Germinal center (tissue), 1 donor: ENCODE measurements at places on chromosomes 13 and 19.

DNA sequence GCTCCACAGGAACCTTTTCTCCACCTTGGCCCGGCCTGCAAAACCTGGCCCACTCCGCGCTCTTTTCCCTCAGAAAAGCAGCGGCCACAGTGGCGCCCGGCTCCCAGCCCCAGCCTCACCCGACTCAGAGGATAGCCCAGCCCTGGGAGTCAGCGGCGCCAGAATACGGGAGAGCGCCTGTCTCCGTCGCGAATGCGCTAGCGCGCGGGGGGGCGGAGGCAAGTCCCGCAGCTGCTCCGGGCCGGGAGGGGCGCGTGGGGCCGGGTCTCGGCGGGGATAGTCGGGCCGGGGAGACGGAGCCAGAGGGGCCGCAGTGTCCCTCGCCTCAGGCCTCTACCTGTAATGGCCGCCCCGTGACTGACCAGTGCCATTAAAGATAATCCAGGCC is at the start of gene ZFP30:
TSS of gene ZFP30 (minus strand) at position 165 of the 388 bp plus-strand sequence. CDS start 7,643 bp downstream, outside the sequence.
- peak; percentile 86 for DNase-seq

DNA sequence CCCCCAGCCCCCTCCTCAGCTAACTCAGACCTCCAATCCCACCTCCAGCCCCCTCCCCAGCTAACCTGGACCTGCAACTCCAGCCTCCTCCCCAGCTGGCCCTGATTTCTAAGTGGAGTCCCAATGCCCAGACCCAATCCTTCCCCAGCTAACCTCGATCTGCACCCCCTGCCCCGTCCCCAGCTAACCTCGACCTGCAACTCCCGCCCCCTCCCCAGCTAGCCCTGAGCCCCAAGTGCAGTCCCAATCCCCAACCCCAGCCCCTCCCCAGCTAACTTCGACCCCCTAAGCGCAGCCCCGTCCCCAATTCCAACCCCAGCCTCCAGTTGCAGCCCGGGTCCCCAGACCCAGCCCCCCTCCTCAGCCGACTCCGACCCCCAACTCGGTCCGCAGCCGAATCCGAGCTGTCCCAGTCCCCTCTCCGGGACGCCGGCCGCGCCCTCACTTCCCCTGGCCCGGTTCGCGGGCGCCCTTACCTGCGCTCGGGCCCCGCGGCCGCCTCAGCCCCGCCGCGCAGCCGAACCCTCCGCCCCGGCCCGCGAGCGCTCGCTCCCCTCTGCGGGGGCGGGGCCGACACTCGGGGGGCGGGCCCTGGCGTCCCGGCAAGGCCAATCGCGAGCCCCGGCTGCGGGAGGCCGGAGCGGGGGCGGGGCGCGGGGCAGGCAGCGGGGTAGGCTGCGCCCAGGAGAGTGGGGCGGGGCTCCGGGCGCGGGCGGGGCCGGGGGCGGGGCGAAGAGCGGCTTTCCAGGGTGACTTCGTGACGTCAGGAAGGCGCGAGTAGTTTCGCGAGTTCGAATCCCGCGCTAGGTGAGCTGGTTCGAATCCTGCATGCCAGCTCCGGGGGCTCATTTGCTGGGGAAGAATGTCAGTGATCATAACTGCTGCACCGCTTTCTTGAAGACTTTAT is at the start of gene GNG7:
TSS of gene GNG7 (minus strand) at position 525 of the 907 bp plus-strand sequence. CDS start 182,006 bp downstream, outside the sequence.
- peak; percentile 99 for DNase-seq

- no peak for DNase-seq
Measured at GRCh38 chr13:39036212-39036611, 1.7 kb downstream of the PROSER1 start.

GRCh38 chr19:36113894-36114720 is 568 bp downstream of the POLR2I start:
- DNase-seq: no peak

- DNase-seq: no peak
Measured at GRCh38 chr13:94210816-94211215, 268.7 kb downstream of the DCT start.

DNA sequence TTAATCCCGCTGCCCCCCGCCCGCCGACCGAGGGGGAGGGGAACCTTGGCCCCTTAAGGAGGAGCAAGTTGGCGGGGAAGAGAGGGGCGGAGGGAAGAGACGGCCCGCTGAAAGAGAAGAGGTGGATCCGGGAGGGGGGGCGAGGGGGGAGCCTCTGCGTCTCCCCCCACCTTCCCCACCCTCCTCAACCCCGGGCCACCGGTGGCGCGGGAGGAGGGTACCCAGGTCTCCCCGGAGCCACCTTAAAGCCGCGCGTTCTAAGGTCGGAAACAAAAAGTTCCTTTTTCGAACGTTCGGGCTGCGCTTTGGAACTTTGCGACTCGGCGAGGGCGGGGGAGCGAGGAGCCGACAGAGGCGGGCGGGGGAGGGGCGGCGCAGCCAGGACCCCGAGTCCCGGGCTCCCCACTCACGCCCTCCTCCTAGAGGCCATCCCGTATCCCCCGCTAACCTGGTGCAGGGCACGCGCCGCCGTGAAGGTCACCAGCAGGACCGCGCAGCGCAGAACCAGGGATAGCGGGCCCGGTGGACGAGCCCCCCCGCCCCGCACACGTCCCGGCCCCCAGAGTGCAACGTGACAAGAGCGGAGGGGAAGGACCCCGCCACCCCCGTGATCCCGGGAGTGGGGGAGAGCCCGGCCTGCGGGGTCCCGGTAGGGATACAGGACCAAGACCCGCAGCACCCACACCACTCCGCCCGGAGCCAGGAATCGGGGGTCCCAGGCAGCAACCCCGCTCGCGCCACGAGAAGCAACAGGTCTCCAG is 659 bp downstream of the ERF start:
- DNase-seq: peak; percentile 68

DNA sequence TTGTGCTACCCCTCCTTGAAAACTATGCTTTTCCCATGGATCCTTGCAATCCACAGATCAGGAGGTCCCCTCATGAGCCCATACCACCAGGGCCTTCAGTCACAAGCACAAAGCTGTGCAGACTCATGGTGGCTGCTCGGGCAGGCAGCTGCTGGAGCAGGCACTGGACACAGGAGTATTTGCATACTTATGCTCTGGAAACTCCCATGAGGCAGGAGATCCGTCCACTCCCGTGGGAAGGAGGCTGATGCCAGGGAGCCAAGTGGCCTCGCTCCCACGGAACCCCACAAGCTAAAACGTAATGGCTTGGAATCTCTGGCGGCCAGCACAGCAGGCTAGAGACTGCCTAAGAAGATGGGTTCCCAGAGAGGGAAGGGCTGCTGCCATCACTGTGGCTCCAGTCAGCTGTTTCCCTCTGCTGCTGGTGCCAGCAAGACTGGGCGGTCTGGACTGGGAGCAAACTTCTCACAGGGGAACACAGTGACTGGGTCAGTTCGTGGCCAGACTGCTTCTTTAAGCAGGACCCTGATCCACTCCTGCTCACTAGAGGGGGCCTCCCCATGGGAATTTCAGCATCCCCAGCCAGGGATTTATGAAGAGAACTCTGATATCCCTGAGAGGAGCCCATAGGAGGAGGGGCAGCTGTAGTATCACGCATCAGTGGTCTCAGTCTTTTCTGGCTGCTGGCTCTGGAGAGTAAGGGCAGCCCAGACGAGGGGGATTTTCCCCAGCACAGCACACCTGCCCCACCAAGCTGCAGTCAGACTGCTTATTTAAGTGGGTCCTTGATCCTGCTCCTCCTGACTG is 370.3 kb upstream of the ATXN8OS start:
- no peak for DNase-seq

DNA sequence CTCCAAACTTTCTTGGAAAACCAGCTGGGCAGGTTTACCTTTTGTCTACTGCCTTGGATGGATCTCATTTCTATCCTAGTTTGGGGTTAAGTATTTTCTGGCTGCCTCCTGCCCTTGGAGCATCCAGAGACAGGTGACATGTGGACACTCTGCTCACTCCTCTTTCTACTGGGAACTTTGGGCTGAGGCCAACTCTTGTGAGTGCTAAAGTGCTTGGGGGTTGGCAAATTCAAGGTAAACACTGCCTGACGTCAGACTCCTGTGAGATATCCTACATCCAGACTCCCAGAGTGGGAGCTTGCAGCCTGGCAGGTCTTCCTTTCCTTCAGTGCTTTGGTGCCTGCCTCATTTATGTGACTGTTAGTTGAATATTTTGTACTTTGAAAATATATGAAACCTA is 388.1 kb downstream of the KCNRG start:
- DNase-seq: no peak

- DNase-seq: no peak
Measured at GRCh38 chr19:33767898-33768413, 28.7 kb upstream of the KCTD15 start.

GRCh38 chr19:51637362-51637978 is 7.3 kb upstream of the SIGLEC5 start:
- DNase-seq: no peak

DNA sequence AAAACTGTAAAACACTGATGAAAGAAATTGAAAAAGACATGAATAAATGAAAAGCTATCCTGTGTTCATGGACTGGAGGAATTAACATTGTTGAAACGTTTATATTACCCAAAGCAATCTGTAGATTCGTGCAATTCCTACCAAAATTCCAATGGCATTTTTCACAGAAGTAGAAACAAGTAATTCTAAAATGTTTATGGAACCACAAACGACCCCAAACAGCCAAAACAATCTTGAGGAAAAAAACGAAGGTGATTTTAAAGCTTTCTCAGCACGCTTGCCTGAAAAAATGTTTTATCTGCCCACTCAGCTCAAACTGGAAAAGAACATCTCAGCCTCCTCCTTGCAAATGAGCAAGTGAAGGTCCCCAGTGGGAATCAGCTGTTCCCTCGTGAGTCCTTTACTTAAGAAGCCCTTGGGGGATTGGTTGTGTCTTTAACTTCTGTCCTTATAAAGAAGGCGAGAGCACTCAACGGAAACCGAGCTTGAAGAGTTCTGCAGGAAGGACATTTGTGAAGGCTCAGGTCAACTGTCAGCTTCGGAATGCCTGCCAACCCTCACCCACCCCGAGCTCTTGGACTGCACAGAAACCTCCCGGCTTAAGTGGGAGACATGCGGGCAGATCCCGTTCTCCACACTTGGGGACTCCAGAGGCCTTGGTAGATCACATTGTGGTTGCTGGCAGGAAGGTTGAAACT is 256.0 kb upstream of the IRS2 start:
- no peak for DNase-seq

DNA sequence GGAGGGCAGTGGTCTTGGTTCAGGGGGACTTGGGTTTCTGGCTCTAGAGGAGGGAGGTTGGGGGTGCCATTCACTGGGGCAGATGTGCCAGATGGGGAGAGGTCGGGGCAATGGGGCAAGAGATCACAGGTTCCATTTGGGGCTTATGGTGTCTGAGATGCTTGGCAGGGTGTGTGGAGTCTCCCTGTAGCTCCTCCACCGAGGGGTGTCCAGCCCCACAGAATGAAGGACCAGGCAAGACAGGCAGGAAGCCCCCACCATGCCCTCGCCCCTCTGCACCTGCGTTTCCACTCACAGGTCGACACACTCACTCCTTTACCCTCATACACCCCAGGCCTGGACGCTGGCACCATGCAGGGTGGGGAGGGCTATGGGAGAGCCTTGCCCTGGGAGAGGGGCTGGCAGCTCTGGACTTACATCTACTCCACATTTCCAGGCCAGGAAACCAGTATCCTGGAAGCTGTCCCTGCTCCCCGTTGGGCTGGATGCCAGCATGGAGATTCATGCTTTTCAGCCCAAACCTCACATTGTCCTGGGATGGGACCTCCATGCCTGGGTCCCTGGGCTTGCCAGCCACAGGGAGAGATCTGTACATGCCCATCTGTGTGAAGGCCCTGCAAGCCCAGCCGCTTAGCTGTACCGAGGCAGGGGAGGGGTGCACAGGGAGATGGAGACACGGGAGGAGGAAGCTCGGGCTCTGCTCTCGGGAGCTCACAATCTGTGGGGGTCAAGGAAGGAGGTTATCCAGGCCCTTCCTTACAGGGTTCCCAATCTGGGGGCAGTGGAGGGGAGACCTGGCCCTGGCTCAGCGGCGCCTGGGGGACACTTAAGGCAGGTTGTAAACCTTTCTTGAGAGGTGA is 77.1 kb downstream of the CHST8 start:
- no peak for DNase-seq

DNA sequence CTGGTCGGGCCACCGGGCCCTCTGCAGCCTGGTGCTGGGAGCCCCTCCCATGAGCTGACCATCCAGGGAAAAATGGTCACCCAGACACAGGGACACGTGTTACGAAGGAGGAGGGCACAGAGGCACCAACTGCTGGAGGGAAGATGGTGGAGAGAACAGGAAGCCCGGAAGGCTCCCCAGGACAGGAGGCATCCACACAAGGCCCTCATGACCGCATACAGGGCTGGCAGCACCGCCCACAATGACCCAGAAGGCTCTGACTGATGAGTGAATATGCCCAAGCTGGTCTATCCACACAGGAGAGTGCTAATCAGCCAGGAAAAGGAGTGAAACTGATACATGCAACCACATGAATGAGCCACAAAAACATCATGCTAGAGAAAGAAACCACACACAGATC is 14.0 kb upstream of the TMEM86B start:
- no peak for DNase-seq

GRCh38 chr13:23763318-23763717 is 125.9 kb downstream of the MIPEP start:
- DNase-seq: no peak

DNA sequence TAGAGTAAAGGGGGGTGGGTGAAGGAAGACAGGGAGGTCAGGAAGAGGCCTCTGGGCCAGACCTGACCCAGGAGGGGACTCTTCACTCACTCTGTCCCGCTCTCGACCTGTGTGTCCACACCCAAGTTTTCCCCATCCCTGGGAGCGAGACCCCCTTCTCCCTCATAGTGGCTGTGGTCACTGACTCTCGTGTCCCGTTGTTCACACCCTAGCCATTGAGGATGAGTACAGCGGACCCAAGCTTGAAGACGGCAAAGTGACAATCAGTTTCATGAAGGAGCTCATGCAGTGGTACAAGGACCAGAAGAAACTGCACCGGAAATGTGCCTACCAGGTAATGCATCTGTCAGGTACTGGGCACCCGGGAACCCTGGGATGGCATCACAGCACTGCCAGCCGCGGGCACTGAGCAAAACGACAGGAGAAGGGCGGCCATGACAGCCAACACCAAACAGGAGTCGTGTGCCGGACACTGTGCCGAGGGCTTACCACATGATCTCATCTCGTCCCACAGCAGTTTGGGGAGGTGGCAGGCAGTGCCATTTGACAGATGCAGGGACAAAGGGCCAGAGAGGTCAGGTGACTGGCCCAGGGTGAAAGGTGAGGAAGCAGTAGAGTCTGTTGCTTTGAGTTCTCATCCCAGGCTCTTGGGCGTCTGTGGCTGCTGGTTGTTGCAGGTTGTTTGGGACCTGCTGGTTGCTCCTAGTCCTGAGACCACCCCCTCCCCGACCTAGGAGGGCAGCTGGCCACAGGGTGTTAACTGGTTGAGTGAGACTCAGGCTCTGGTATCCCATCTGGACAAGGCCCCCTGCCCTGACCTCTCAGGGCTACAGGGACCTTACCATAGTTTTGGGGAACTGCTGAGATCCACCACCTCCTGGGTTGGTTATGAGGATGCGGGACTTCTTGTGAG is 29.6 kb downstream of the PPP5C start:
- no peak for DNase-seq
